Osteocyte (in vitro differentiated cells): ENCODE measurements at places on chromosomes 2 and 18. TPM values are rescaled to one million over a fixed set of nuclear protein-coding genes. Genes with fewer than 3 reads are reported as not detected.

SMAD4 gene
- total RNA-seq: 132 and 136 TPM in 2 replicates

CABYR gene
- total RNA-seq: 3.9 and 6.8 TPM in 2 replicates

DNA sequence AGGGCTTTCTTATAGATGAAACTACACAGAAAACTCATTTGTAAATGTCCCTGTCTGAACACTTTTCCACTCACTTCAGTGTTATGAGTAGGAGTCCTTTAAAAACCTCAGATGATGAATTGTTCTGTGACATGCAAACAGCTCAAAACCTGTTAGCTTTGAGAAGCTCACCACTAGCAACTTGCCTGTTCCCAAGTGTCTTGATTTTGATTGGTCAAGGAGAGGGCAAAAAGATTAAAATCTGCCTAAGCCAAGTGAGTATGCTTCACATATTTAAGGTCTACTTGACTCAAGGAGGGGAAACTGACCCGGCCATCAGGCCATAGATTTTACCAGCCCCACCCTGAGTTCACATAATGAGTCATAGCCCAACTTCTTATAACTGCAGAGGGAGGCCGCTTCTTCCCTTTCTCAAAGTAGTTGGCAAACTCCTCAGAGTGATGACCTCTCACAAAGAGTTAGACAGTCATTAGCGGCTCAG is 45.2 kb upstream of the MEIS1 start:
- H3K4me3 ChIP-seq: no peak overlapping the region
- no peak for DNase-seq
- H3K4me1 ChIP-seq: no peaks in the 10 kb centered on the region
- no peaks in the 10 kb centered on the region for H3K27me3 ChIP-seq

DNA sequence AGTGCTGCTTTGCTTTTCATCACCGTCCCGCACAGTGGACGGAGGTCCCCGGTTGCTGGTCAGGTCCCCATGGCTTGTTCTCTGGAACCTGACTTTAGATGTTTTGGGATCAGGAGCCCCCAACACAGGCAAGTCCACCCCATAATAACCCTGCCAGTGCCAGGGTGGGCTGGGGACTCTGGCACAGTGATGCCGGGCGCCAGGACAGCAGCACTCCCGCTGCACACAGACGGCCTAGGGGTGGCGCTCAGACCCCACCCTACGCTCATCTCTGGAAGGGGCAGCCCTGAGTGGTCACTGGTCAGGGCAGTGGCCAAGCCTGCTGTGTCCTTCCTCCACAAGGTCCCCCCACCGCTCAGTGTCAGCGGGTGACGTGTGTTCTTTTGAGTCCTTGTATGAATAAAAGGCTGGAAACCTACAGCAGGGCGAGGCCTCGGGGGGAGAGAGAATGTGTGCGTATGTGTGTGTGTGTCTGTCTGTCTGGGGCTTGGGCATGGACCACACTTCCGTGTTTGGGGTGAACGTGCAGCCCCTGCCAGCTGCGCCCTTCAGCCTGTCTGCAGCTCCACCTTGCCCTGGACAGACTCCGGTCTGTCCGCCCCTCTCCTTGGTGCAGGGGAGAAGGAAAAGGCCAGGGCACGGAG is 32.3 kb downstream of the GPC1 start:
- H3K4me1 ChIP-seq: no peaks in the 10 kb centered on the region
- no peaks in the 10 kb centered on the region for H3K27me3 ChIP-seq

- H3K4me1 ChIP-seq: no peaks in the 10 kb centered on the region
- no peak overlapping the region for H3K4me3 ChIP-seq
- DNase-seq: no peak
- peaks cover 60% of the 10 kb centered on the region for H3K27me3 ChIP-seq
These were observed 52.3 kb downstream of the TDRD15 start for GRCh38 chr2:21175895-21176646.

DNA sequence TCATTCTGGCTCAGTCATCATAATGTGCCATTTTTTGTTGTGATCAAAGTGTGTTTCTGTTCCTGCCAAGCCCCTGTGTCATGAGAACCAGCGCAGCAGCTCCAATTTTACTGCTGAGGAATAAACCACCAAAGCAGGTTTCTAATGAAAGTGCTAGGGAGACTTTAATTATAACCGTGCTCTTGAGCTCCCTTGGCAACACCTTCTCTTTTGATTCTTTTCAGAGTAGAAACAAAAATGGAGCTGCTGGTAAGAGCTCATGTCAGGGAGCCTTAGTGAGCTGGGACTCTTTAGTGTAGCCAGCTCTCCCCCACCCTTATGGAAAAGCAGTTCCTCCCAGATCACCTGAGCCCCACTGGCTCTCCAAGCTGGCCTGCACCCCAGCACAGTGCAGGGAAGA is 74.3 kb downstream of the LYPD1 start:
- no peaks in the 10 kb centered on the region for H3K4me1 ChIP-seq
- H3K4me3 ChIP-seq: no peak overlapping the region
- H3K27ac ChIP-seq: no peak overlapping the region
- H3K36me3 ChIP-seq: no peaks in the 10 kb centered on the region
- peaks cover 3% of the 10 kb centered on the region for H3K27me3 ChIP-seq
